ACHN (cell line): ENCODE measurements at places on chromosomes 6 and 20.

GRCh38 chr6:112660626-112661025, 313.5 kb downstream of the RFPL4B start:
- DNase-seq: no peak

- DNase-seq: no peak
These were observed 393.8 kb downstream of the SMOC2 start for GRCh38 chr6:168834801-168835200.

- DNase-seq: peak; percentile 66
These were observed 12.9 kb upstream of the MROH8 start for GRCh38 chr20:37192137-37192854.

DNA sequence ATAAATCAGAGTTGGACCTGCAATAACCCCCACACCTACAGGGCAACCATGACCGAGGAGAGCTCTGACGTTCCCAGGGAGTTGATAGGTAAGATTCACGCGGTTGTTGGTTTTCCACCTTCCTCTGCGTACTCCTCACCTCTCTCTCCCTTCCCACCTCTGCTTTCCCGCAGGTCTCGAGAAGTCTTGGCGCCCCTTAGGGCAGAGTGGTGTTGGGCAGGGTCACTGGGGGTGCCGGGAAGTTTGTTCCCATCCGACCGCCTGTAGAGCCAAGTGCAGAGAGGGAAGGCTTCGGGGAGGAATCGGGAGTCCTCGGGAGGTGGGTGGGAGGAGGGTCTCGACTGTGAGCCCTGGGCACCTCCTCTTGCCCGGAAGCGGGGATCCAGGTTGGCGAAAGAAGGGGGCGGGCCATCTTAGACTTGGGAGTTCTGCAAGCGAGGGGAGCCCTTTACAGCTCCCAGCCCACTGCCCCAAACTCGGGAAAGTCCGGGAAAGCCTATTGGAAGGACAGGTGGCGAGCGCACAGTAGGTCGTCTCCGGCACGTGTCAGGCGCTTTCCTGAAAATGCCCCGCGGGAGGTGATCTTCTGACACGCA, 672 bp downstream of the CARMIL1 start:
- peak; percentile 33 for DNase-seq

DNA sequence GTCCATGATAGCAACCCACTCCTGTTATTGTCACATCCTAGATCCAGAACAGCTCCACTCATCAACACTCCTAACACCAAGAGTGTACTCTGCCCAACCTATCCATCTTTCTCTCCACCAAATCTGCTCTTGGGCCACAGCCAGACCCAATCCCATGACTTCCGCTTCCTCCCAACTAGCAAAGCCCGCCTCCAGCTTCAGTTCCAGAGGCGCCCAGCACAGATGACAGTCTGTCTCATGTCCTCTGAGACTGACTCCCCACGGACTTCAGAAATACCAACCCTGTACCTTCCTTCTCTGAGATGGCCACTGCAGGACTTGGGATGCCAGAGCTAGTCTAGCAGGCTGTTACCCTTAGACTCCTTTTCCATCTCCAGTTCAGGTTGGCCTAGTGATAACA, 48.6 kb downstream of the DTNBP1 start:
- no peak for DNase-seq

- no peak for DNase-seq
These were observed 6.1 kb downstream of the RPL10A start for GRCh38 chr6:35474131-35474941.

DNA sequence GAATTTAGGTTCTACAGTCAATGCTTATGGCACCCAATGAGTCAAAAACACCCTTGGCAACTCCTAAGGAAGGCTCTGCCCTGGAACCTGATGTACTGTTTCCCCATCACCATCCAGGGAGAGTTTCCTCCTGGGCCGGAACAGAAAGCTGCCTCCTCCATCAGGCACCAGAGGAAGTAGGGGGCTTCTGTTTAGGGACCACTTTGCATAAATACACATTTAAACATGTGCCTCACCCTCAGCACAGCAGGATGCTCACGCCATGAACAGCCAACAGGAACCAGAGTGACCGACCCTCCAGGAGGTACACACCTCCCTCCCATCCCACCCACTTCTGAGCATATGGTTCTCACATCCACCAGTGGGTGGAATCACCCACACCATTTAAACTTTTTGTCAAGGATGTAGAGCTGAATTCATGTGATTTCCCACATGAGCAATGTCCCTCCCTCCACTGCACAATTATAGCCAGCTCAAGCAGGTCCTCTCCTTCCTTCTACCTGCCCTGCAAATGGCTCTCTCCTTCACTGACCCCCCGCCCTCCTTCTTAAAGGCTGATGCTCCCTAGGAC, 14.8 kb downstream of the DDRGK1 start:
- DNase-seq: no peak

- no peak for DNase-seq
These were observed 12.4 kb upstream of the EZR start for GRCh38 chr6:158831571-158831970.

GRCh38 chr6:64504503-64504902, 868.9 kb downstream of the PHF3 start:
- no peak for DNase-seq

DNA sequence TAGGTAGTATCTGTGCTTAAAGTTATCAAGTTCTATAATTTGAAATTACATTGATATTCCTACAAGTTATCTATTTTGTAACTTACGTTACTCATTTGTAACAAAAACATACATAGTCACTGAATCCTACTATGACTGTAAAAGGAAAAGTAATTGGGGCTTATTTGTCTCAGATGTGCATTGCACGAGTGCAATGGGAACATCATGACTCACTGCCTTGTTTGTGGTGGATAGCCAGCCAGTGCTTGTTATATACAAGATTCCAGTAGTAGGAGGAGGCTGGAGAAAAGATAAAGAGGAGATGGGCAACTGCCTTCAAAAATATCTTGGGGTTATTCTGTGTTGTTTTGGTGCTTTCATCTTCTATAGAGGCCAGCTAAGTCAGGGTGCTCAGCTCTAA, 164.1 kb downstream of the RNF144B start:
- no peak for DNase-seq

DNA sequence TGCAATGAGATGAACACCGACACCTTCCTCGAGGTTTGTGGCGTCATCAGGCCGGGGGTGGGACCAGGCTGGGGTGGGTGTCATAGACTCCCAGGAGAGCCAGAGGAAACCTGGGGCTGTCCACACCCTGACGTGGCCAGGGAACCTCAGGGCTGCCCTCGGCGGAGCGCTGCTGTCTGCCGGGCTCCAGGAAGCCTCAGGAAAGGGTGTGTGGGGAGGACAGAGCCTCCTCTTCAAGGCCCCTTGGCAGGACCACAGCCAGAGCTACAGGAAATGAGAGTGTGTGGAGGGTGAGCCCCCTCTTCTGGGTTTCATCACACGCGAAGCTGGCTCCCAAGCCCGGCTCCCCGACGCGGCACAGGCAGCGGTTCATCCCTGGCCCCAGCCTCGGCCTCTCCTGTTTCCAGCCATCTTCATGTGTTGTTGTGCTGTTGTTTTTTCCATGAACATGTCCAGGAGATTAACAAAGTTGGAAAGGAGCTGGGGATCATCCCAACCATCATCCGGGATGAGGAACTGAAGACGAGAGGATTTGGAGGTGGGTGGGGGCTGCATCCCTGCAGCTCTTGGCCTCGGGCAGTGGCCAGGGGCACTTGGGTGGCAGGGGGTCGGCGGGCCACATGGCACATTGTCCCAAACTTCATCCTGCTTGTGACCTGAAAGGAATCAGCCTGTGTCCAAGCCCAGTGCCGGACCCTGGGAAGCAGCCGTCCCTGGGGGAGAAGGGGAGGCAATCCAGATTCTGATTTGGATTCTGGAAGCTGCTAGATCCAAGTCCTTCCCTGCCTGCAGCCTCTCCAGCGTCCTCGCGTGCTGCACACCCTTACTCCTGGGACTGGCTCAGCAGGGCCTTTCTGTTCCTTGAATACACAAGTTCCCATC, 6.4 kb downstream of the NPEPL1 start:
- no peak for DNase-seq

- DNase-seq: peak; percentile 62
These were observed 16.7 kb downstream of the PMEPA1 start for GRCh38 chr20:57693002-57693582.

GRCh38 chr20:36893801-36894200, 17.9 kb downstream of the TLDC2 start:
- no peak for DNase-seq

DNA sequence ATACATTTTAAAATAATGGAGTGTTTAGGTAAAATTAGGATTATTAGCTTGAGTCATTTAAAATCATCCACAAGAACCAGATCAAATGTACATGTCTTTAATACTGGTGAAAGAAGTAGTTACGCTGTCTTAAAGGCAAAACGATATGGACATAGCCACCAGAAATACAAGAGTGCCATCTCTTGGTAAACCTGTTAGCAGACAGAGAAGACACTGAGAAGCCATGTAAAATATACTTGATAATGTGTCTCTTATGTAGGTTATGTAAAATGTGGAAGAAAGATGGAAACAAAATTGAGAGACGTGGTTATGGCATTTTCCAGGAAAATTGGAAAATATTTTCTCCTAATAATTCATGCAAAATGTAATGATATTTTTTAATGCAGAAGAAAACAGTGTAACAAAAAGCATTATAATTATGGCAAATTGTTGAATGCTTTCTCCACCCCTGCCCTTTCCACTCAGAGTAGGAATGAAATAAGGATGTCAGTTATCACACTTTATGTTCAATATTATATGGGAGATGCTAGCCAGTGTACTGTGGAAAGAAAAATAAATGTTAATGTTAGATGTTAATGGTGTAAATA, 12.2 kb upstream of the SLC17A2 start:
- DNase-seq: peak; percentile 60

- peak; percentile 82 for DNase-seq
These were observed at the start of gene SNX21 for GRCh38 chr20:45833030-45833882. SNX21 (plus strand) TSS chr20:45833799; CDS start chr20:45833920, 121 bp downstream.

GRCh38 chr20:62580052-62580451, 62.3 kb upstream of the SLCO4A1 start:
- DNase-seq: no peak

DNA sequence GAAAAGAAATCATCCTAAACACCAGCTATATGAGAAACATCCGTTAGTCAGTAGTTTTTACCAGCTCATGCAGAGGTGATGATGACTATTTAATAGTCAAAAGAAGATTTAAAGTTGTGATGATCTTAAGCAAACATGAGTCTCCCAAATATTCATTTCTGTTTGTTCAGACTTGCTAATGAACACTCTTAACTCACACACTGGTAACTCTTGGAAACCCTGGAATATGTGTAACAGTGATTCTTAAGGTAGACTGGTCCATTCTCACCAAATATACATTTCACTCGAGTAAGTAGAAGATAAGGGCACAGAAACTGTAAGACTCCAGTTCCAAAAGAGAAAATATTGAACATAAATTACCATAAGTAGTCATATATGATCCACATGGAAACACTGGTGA, 29.1 kb downstream of the RSPO3 start:
- DNase-seq: no peak

DNA sequence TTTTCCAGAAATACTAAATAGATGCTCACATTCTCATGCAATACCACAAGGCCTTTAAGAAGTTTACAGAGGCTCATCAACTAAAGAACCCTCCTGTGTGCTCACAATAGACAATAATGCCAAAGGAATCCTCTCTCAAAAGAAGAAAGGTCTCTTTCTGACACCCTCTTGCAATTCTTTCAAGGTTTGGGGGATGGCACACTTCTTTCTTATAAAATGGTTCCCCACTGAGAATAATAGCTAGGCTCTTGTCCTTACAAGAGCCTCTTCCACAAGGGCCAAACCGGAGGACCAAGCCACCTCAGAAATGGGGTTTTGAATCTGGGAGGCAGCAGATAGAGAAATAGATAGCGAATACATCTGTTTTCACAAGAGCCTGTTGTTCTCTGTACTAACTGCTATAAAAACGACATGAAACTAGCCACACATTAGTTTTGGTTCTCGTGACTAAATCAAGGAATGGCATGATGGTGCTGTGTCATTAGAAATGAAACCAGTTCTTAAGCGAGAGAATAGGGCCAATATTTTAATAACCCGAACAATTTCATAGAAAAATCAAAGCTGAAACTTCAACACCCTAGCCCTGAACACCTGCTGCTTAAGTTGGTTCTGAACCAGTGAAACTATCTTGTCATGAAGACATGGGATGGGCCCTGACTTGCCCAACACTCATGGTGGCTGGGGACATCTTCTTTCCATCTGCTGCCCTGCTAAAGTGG, 81.1 kb downstream of the PRDM1 start:
- no peak for DNase-seq

GRCh38 chr20:20785226-20785625, 72.8 kb upstream of the RALGAPA2 start:
- DNase-seq: no peak

- no peak for DNase-seq
These were observed 6.6 kb downstream of the TDP2 start for GRCh38 chr6:24660105-24660504.

DNA sequence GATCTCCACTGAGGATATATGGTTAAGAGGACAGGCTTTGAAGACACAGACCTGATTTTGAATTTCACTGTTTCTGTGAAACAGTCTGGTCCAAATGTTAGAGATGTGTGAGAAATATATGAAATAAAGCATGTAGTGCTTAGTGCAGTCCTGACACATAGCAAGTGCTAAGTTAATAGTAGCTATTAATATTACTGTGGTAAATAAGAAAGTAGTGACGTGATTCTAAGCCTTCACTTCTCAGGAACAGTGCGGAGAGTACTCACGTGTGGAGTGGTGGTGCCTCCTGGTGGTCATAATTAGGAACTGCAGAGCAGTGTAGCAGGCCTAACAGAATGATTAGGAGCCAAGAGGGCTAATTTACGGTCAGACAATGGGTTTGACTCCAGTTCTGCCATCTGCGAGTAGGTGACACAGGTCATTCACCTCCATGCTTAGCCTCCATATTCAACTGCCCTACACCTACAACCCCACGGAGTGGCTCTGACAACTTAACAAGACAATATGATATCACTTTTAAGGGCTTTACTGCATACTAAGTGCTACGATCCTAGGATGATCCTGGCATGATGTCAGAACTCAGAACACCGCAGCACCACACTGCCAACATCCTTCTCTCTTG, 106.2 kb downstream of the JPH2 start:
- peak; percentile 58 for DNase-seq

- no peak for DNase-seq
These were observed 9.4 kb upstream of the POU5F1 start for GRCh38 chr6:31179896-31180295.

DNA sequence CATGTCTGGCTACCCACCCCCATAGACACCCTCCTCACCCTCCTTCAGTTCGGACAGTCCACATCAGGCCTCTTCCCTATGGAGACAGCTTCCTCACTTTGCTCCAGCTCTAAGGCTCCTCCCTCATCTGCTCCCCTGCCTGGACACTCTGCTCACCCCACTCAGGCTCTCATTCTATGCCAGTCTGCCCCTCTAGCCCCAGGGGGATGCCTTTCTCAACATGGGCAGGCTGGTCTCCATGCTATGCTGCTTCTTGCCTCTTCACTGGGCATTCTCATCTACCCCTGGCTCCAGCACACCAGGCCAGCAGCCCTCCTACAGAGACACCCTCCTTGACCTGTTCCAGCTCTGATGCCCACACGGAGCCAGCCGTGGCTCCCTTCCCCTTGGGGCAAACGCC, at the start of gene WFDC8:
WFDC8 (minus strand) TSS at position 101 of the 400 bp plus-strand sequence; CDS start at position 64, 37 bp downstream.
- DNase-seq: no peak
